NCI-H1092 (cell line): ENCODE measurements at places on chromosomes 12 and 14.

- DNase-seq, result no peak
Measured at GRCh38 chr14:100893760-100894159, 9.8 kb downstream of the RTL1 start.

GRCh38 chr14:62269204-62269603, 507.0 kb downstream of the SNAPC1 start:
- no peak for DNase-seq

- peak; percentile 48 for DNase-seq
Measured at GRCh38 chr12:103994235-103994634, 28.6 kb downstream of the TDG start.

DNA sequence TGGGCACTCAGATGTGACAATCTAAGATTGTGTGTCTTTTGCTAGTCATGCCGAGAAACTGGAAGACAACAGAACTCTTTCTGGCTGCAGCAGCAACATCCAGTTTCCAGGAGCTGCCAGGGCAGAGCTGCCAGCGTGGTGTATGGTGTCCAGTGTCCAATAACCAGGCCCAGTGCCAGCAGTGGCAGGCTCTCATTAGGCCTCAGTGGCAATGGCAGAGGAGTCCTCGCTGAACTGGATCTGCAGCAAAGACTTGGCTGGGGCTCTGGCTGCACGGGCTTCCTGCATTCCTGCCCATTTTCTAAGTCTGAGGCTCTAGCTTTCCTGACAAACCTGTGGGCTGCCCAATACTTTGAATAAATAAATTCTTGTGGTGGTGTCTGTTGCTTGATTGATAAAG, 26.2 kb upstream of the PPM1A start:
- peak; percentile 46 for DNase-seq

GRCh38 chr14:25094171-25094907, 44.4 kb upstream of the STXBP6 start:
- no peak for DNase-seq

- no peak for DNase-seq
Measured at GRCh38 chr12:88471331-88472045, 108.8 kb downstream of the KITLG start.

DNA sequence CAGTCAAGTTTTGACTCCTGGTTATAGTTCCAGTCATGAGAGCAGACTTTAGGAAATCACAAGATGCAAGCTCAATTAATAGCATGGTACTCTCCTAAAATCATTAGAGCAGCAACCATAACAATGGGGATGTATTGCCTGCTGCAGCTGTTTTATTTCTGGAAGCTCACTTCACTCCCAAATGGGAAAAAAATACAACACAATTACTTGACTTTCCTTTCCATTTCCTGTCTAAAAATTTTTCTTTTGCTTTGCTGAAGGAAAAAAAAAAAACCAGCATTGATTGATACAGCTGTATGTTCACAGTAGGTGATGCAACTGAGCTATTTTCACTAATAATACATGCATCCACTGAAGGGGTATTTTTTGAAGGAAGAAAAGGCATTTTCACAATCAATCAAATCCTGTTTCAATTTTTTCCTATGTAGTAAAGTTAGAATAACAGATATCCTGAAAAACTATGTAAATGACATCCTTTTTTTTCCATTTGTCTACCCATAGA, 143.9 kb upstream of the NOVA1 start:
- no peak for DNase-seq

- DNase-seq, result no peak
Measured at GRCh38 chr14:96888158-96888557, 91.0 kb downstream of the VRK1 start.

GRCh38 chr14:51780741-51781140, 79.7 kb upstream of the GNG2 start:
- DNase-seq, result no peak

DNA sequence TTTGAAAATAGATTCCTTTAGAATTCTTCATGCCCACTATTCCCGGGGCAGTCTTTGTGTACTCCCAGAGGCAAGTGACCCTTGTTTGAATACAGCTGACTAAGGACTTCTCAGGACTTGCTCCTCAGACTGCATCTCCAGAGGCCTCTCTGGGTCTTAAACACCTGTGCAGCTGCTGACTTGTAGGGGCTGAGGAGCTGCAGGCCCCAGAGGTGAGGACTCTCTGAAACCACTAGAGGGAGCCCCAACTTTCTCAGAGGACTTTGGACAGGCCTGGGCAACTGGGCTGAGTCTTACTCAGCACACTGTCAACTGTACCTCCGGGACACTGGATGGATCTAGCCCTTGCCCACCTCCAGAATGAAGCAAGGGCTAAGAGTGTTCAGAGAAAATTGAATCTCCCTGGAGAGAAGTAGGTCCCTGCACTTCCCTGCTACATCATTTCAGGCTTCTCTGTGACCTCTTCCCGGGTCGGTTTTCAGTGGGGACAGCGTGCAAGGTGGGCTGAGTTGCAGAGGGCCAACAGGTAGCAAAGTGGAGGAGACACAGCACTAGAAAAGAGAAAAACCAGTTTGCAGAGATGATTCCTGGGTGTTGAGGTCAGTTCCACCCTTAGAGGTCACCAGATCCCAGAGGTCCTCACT, 164.6 kb downstream of the TMEM117 start:
- peak; percentile 84 for DNase-seq

- no peak for DNase-seq
Measured at GRCh38 chr12:97471194-97471593, 8.6 kb downstream of the RMST start.

DNA sequence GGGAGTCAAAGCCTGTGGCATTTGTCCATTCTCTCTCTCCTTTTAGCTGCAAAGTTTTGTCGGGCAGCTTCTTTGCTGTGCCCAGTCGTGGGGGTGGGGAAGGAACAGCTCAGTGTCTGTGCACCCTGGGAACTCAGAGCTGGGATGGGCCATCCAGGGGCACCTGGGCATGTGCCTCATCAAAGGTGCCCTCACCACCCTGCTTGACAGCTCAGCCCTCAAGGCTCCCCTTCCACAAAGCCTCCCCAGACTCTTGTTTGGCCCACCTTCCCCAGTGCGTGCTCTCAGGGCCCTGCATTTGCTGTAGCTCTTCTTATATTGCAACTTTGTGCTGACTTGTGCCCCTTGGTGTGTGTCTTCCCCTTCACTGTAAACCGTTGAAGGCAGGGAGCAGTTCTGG, 112.6 kb downstream of the ESRRB start:
- no peak for DNase-seq

DNA sequence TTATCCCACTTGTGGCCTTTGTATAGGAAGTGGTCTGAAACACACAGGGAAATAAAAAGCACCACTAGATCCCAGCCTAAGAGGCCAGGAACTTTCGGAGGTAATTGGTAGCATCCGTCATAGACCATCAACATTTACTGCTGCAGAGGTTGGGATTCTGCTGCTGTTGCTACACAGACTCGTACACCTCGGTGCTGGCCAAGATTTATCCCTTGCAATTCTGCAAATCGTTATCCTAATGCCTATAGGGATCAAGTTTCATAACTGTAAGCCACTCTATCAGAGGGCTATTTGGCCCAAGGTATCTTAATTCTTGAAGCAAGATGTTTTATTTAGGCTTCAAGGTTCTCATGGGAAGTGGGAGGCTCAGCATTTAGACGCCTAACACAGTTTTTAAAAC, 913.6 kb downstream of the GALC start:
- DNase-seq, result peak; percentile 51

DNA sequence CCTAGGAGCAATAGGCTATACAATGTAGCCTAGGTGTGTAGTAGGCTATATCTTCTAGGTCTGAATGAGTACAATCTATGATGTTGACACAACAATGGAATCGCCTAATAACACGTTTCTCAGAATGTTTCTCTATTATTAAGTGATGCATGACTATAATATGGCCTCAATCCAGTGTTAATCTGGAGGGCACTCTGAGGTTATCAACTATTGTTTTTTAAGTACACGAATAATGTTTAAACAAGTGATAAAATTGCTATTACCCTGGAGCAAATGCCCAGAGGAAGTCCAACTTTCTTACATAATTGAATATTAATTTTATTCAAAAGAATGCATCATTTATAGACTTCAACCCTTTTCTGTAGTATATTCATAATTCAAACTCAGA, 16.4 kb upstream of the CNIH1 start:
- no peak for DNase-seq

- DNase-seq, result no peak
Measured at GRCh38 chr12:125125271-125125670, 60.0 kb downstream of the AACS start.
